PC-9 (cell line): ENCODE measurements at places on chromosomes 4 and X.

DNA sequence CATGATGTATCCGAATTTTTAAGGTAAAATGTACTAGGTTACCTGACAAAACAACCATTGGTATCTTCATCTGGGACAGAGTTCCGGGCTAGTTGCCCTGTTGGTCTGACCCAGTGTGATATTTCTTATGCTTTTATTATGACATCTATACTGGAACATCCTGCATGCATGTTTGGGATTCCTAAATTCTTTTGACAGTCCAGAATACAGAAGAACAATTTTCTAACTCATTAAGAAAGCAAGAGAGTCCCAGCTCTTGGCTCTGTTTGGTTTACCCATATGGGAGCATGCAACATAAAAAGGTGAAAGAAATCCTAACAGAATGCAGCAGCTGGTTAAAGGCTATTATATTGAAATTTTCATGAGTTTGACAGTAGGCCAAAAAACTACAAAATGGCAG lies 247.7 kb upstream of the FTHL17 start:
- H3K36me3 ChIP-seq = no peaks in the 10 kb centered on the region
- H3K27ac ChIP-seq = no peak overlapping the region
- no peaks in the 10 kb centered on the region for H3K27me3 ChIP-seq
- no peak for DNase-seq

- H3K27ac ChIP-seq = no peak overlapping the region
- H3K4me3 ChIP-seq = no peak overlapping the region
- DNase-seq = no peak
- H3K4me1 ChIP-seq = no peaks in the 10 kb centered on the region
Observed at GRCh38 chr4:136443006-136443405, 1089.3 kb downstream of the PCDH18 start.

- H3K4me3 ChIP-seq = no peak overlapping the region
- H3K27ac ChIP-seq = no peak overlapping the region
Observed at GRCh38 chr4:152265149-152265621, 270.7 kb downstream of the FBXW7 start.

DNA sequence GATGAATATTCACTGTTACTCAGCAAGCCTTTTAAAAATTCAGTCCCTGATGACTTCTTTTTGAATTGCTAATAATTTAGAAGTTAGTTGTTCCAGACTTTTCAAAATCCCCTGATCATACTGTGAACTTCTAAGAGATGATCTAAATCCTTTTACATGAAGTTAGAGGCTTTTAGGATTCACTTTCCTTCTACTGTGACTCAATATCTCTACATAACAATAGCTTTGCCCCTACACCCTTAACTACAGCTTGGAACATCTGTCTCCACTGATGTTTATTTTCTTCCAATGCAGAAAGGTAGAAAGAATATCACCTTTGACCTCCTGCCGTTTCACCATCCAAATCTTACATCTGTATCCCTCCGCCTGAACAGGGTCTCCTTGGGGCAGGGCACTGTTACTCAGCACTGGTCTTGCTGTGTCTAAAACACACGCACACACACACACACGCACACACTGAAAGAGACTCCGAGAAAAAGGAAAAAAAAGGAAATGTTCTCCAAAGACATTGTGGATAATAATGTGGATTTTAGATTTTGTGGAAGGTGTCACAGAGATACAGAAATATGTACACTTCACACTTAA lies 111.6 kb upstream of the GPRIN3 start:
- no peak overlapping the region for H3K4me3 ChIP-seq
- no peaks in the 10 kb centered on the region for H3K4me1 ChIP-seq
- DNase-seq = no peak
- H3K27me3 ChIP-seq = no peaks in the 10 kb centered on the region

DNA sequence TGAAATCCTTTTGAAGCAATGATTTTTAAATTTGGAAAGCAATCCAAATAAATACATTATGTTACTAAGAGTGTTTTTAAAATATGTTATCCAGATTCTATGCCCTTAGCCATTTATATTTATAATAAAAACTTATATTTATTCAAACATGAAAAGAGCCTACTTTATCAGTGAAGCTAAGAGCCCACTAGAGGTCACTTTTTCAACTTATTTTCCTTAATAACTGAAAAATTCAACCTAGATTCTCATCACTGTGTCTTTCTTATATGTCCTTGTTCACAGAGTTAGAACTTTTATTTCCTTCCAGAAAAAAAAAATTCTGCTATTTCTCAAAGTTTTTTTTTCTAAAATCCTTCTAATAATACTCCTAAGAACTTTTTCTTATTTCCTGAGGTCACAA lies 23.9 kb downstream of the PRDM8 start:
- no peaks in the 10 kb centered on the region for H3K4me1 ChIP-seq
- H3K36me3 ChIP-seq = no peaks in the 10 kb centered on the region
- DNase-seq = no peak

DNA sequence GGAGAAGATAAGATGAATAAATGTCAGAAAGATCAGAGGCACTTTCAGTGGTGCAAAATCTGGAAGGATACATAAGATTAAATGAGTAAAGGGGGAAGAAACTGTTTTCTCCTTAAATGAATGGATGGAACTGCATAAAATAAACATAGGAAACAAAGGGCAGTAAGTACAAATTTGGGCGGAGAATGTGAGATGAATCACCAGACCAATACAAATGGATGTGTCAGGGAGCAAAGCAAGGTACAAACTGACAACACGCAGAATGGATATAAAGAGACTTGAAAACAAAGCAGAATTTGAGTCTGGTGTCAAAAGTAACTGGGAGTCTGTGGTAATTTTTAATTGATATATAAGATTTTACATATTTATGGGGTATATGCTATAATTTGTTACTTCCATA lies 175.3 kb upstream of the PCDH18 start:
- no peaks in the 10 kb centered on the region for H3K4me1 ChIP-seq
- no peaks in the 10 kb centered on the region for H3K27me3 ChIP-seq
- H3K27ac ChIP-seq = no peak overlapping the region

GRCh38 chr4:13432453-13432852 lies 51.7 kb downstream of the RAB28 start:
- H3K36me3 ChIP-seq = no peaks in the 10 kb centered on the region
- H3K27ac ChIP-seq = no peak overlapping the region
- H3K4me1 ChIP-seq = no peaks in the 10 kb centered on the region

DNA sequence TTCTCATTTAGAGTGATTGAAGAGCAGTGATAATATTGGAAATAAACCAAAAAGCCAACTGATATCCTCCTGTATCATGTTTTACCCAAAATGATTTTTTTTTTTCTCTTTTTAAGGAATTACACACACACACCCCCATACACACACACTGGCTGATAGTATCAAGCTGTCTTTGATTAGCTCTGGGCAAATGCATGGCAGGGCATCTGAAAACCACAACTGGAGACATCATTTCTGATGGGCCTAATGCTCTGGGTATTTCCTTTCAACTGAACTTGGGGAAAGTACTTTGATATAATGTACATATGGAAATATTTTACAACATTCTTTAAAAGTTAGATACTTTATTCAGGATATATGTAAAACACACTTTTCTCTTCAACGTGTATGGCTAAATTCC lies 14.2 kb upstream of the OSTC start:
- peaks cover 7% of the 10 kb centered on the region; the same call in 1 of the 2 replicates for H3K36me3 ChIP-seq
- no peak for DNase-seq
- H3K4me1 ChIP-seq = no peaks in the 10 kb centered on the region
- H3K4me3 ChIP-seq = no peak overlapping the region
- no peak overlapping the region for H3K27ac ChIP-seq
- no peaks in the 10 kb centered on the region for H3K27me3 ChIP-seq

DNA sequence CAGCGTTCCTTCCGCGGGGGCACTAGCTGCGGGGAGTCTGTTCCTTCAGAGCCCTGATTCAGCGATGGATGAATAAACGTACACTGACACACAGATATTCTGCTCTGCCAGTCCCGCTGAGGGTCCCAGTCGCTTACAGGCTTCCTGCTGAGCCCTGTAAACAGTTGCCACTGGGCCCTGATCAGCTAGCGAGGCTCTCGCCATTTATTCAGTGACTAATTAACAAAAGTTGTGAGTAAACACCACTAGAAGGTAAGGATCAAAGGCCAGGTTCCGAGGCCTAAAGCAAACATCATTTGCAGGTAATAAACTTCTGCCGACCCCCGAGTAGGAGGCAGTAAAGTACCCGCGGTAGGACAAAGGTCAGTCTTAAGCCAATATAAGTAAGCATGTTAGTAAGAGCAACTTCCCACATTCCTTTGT lies 442.6 kb upstream of the GALNT7 start:
- no peak overlapping the region for H3K27ac ChIP-seq
- no peak for DNase-seq

GRCh38 chr4:157706155-157706554 lies 466.7 kb downstream of the GASK1B start:
- 0 out of 2 replicates have a peak, but pooled peaks cover 2% of the 10 kb centered on the region for H3K36me3 ChIP-seq
- H3K27me3 ChIP-seq = no peaks in the 10 kb centered on the region
- DNase-seq = no peak
- no peak overlapping the region for H3K27ac ChIP-seq

- H3K36me3 ChIP-seq = no peaks in the 10 kb centered on the region
- H3K27ac ChIP-seq = peak overlapping the region; percentile 52
- no peaks in the 10 kb centered on the region for H3K27me3 ChIP-seq
- DNase-seq = peak; percentile 84
Observed at GRCh38 chr4:185573651-185574199, 38.4 kb upstream of the PDLIM3 start.

GRCh38 chr4:6322761-6323566 lies 53.3 kb downstream of the WFS1 start:
- no peaks in the 10 kb centered on the region for H3K36me3 ChIP-seq
- no peaks in the 10 kb centered on the region for H3K27me3 ChIP-seq
- no peak for DNase-seq
- H3K4me1 ChIP-seq = 0 out of 2 replicates have a peak, but pooled peaks cover 3% of the 10 kb centered on the region

DNA sequence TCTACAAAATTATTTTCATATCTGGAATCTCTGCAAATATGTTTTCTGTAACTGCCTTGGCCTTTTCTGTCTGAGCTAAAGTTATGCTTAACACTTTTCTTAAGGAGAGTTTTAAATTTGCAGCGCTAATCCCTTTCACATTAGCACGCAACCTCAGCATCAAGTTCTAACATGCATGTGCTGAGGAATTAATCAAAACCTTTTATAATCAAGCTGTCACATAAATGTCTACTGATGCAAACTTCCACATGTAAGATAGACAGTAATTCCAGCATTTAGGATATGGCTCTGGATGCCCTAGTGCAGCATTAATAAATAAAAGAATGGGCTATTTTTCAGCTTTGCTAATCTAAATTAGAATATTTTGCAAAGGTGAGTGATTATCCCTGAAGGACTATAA lies 17.5 kb upstream of the NEIL3 start:
- DNase-seq = no peak
- H3K36me3 ChIP-seq = no peaks in the 10 kb centered on the region
- no peak overlapping the region for H3K4me3 ChIP-seq
- H3K27ac ChIP-seq = no peak overlapping the region
- no peaks in the 10 kb centered on the region for H3K27me3 ChIP-seq

DNA sequence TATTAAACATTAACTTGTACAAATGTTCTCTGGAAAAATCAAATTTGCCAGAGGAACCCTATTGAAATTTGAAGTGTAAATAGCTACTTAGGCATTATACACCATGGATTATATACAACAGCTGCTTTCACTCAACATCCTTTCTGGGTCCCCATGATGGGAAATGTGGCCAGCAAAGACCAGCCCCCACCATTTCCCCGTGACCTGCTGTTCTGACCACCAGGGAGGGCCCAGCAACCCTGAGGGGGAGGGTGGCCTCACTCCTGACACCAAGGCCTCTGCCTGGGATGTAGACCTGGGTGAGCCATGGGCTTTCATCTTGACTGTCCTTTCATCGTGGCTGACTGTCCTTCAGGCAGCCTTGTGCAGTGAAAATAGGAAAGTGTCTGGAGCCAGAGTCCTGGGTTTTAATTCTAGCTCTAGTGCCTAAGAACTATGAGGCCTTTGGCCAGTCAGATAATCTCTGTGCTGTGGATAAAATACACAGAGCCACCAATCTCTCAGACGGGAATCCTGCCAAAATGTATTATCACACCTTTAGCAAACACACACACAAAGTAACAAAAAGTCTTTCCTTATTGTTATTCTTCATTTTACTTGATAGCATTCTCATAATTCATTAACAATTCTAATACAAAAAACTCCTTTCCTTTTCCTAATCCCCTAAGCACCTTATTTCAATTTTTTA lies 45.1 kb downstream of the NR3C2 start:
- no peaks in the 10 kb centered on the region for H3K36me3 ChIP-seq
- H3K4me3 ChIP-seq = no peak overlapping the region
- H3K27me3 ChIP-seq = no peaks in the 10 kb centered on the region
- no peak overlapping the region for H3K27ac ChIP-seq
- DNase-seq = no peak
- H3K4me1 ChIP-seq = no peaks in the 10 kb centered on the region

DNA sequence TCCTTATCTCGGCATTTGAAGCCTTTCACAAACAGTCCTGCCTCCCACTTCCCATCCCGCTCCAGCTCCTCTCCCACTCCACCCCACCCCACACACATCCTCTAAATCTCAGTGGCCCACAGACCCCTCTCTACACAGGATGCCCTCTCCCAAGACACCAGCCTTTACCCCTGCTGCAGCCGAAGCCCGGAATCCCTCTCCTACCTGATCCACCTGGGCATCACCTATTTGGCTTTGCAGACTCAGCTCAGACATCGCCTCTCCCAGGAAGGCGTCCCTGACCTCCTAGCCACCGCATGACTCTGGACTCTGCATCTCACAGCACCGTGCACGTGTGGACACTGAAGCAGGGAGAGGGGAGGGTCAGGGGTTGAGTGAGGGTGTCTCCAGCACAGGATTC lies 11.5 kb downstream of the PPP2R2C start:
- H3K4me3 ChIP-seq = no peak overlapping the region
- no peaks in the 10 kb centered on the region for H3K27me3 ChIP-seq
- H3K36me3 ChIP-seq = no peaks in the 10 kb centered on the region
- no peak overlapping the region for H3K27ac ChIP-seq
- DNase-seq = no peak
- H3K4me1 ChIP-seq = no peaks in the 10 kb centered on the region

GRCh38 chr4:105895583-105896460 lies 551 bp downstream of the NPNT start:
- no peak overlapping the region for H3K27ac ChIP-seq
- DNase-seq = no peak
- H3K4me3 ChIP-seq = no peak overlapping the region
- peaks cover 15% of the 10 kb centered on the region for H3K4me1 ChIP-seq
- H3K36me3 ChIP-seq = no peaks in the 10 kb centered on the region

DNA sequence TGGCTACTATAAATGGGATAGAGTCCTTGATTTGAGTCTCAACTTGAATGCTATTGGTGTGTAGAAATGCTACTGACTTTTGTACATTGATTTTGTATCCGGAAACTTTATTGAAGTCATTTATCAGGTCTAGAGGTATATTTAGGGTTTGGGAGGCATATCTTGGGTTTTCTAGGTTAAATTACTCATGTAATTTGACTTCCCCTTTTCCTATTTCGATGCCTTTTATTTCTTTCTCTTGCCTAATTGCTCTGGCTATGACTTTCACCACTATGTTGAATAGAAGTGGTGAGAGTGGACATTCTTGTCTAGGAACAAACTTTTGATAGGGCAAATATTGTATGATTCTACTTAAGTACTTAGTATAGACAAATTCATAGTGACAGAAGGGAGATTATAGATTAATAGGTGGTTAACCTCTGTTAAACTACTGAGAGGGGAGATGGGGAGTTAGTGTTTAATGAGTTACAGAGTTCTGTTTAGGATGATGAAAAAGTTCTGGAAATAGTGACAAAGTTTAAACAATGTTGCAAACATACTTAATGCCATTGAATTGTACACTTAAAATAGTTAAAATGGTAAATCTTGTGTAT lies 22.8 kb upstream of the HSPA4L start:
- no peaks in the 10 kb centered on the region for H3K36me3 ChIP-seq
- H3K4me1 ChIP-seq = no peaks in the 10 kb centered on the region
- no peak overlapping the region for H3K27ac ChIP-seq
- H3K27me3 ChIP-seq = no peaks in the 10 kb centered on the region
- DNase-seq = no peak
